ENCODE measurements at places on chromosomes 4 and X. TPM values are rescaled to one million over a fixed set of nuclear protein-coding genes. Genes with fewer than 3 reads are reported as not detected.

GRCh38 chr4:2943364-2944090 lies 19.7 kb downstream of the NOP14 start:
- DNase-seq = no peak

Gene FBXL5
- total RNA-seq = 61.6 TPM

DNA sequence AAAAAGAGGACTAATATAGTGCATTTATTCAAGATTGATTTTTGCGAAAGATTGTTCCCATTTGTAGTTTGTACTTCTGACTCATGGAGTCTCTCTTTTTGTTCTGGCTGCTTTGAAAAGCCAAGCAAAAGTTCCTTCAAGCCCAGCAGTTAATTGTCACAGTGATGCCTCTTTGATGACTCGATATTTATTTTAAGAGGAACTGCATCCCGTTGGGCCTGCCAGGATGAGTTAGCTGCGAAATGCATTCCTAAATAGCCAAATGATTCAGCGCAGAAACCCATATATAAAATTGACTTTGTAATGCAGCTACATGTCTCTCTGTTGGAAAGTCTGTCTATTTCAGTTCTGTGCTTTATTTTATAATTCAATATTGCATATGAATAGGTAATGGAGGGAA lies 295.1 kb downstream of the GBA3 start:
- DNase-seq = no peak

GRCh38 chr4:24224446-24224845 lies 334.6 kb upstream of the PPARGC1A start:
- DNase-seq = no peak

Gene NOX1
- not detected for total RNA-seq

- DNase-seq = no peak
Measured at GRCh38 chr4:159075531-159075932, 27.3 kb upstream of the RAPGEF2 start.

GRCh38 chr4:87067124-87067885 lies 132.5 kb downstream of the AFF1 start:
- no peak for DNase-seq

- no peak for DNase-seq
Measured at GRCh38 chrX:33385546-33385945, 174.2 kb upstream of the DMD start.

DNA sequence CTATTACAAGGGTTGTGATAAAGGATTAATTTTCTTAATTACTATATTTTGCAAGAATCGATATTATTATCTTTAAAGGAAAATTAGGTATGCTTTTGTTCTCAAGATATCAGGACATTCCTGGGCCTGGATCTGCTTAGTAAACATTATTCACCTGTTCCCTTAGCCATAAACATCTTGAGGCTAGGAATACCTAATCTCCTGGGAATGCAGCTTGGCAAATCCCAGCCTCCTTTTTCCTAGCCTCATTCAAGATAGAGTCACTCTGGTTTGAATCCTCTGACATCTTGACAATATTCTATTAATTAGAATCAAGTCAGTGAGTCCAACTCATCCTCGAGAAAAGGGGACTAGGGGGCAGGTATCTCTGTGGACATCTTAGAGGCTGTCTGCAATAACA lies 327.1 kb downstream of the STIM2 start:
- DNase-seq = no peak

DNA sequence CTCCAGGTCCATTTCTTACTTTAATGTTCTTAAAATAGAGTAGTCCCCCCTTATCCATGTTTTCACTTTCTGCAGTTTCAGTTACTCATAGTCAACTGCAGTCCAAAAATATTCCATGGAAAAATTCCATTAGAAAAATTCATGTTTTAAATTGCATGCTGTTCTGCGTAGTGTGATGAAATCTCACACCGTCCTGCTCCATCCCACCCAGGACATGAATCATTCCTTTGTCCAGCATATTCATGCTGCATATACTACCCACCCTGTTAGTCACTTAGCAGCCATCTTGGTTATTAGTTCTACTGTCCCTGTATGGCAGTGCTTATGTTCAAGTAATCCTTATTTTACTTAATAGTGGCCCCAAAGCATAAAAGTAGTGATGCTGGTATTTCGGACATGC lies 5.4 kb upstream of the PDLIM5 start:
- DNase-seq = no peak

Gene UCHL1
- total RNA-seq = not detected

Gene CCKAR
- not detected for total RNA-seq

Gene KIAA1210
- not detected for total RNA-seq

DNA sequence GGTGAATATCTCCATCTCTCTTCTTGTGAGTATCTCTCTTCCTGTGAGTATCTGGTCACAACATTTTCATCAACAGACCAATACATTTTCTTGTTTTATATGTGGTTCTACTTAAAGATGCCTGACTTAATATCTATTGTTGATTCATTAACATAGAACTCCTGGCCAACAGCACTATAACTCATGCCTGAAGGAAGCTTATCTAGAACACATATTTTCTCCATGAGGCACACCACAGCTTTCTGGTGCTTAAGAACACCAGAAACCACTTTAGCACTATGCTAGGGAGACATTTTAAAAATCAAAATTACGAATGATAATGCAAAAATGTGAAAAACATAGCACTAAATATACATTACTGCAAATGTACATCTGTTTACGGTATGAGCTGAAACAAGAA lies 190.4 kb downstream of the GABRB1 start:
- DNase-seq = no peak

- DNase-seq = no peak
Measured at GRCh38 chr4:128700659-128701350, 108.7 kb upstream of the JADE1 start.

Gene SSX3
- total RNA-seq = not detected

Gene FRMPD4
- total RNA-seq = not detected

Gene FGD1
- total RNA-seq = not detected

DNA sequence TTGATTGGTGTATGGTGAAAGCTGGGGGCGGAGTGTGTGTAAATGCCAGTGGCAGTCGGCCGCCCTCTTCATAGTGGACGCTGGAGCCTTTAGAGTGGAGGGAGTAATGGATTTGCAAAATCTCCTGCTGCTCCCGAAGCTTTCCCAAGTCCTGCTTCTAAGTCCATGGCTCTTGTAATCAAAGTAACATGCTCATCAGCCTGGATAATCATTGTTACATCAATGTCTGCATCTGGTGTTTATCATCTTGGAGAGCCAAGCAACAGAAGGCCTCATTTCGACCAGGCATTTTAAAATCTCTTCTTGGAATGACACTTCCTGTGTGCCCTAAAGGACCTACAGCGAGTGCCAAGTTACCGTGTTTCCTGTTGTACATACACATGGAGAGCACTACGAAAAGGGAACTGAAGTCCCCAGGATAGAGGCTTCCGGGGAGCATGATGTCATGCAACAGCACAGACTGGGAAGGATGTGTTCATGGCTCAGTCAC lies 32.2 kb downstream of the UNC5C start:
- DNase-seq = no peak

- no peak for DNase-seq
Measured at GRCh38 chrX:34978171-34978570, 35.6 kb downstream of the FAM47B start.

Gene SATL1
- total RNA-seq = not detected

Data from naive thymus-derived CD4-positive, alpha-beta T cell (primary cell).